MCF 10A (cell line): ENCODE measurements at places on chromosomes 4 and X. TPM values are rescaled to one million over a fixed set of nuclear protein-coding genes. Genes with fewer than 3 reads are reported as not detected.

Gene CTSO
- total RNA-seq: 2.3 and 5.2 TPM in 2 replicates

Gene AR
- total RNA-seq: not detected in 2 replicates

Gene GSX2
- not detected in 2 replicates for total RNA-seq

Gene OTC
- total RNA-seq: not detected in 2 replicates

Gene TLR1
- 1.9 and 2.2 TPM in 2 replicates for total RNA-seq

Gene C4orf50
- not detected in 2 replicates for total RNA-seq

Gene ETDB
- total RNA-seq: not detected in 2 replicates

Gene ABCD1
- total RNA-seq: 3.5 and 4.1 TPM in 2 replicates

Gene CD38
- total RNA-seq: not detected in 2 replicates

DNA sequence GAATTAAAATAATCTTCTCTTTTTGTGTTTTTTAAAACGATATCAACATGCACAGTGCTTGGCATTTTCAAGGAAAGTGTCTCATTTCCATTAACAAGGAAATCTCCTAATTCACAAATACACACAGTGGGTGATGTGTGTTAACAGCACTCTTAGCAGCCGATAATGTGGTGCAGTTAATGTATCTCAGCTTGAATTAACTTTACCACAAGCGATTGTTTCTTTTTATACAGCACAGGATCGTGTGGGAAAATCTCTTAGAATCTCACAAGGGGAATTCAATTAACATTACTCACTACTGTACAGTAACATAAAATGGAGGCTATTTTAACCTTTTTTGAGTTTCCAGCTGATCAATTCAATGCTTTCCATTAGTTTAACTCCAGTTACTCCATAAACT, 1841.9 kb downstream of the STIM2 start:
- H3K4me3 ChIP-seq: no peak overlapping the region
- no peaks in the 10 kb centered on the region for H3K36me3 ChIP-seq
- no peaks in the 10 kb centered on the region for H3K27me3 ChIP-seq

- no peaks in the 10 kb centered on the region for H3K27me3 ChIP-seq
- H3K4me1 ChIP-seq: no peaks in the 10 kb centered on the region
- H3K4me3 ChIP-seq: no peak overlapping the region
- no peak overlapping the region for H3K27ac ChIP-seq
Measured at GRCh38 chr4:118325431-118325830, 27.4 kb downstream of the PRSS12 start.

GRCh38 chr4:176889776-176890175, 97.1 kb upstream of the VEGFC start:
- DNase-seq: no peak
- no peaks in the 10 kb centered on the region for H3K36me3 ChIP-seq
- H3K4me3 ChIP-seq: no peak overlapping the region

GRCh38 chr4:137082061-137082460, 450.2 kb downstream of the PCDH18 start:
- H3K36me3 ChIP-seq: no peaks in the 10 kb centered on the region
- no peaks in the 10 kb centered on the region for H3K27me3 ChIP-seq
- H3K27ac ChIP-seq: no peak overlapping the region
- H3K4me3 ChIP-seq: no peak overlapping the region
- no peak for DNase-seq
- H3K4me1 ChIP-seq: no peaks in the 10 kb centered on the region

DNA sequence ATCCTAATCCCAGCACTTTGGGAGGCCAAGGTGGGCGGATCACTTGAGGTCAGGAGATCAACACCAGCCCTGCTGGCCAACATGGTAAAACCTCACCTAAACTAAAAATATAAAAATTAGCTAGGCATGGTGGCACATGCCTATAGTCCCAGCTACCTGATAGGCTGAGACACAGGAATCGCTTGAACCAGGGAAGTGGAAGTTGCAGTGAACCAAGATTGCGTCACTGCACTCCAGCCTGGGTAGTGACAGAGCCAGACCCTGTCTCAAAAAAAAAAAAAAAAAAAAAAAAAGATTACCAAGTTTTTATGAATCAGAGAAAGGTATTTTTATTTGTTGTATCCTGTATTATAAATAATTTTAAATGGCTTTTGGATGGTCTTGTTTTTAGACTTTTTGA, 15.1 kb downstream of the TRAPPC11 start:
- no peak overlapping the region for H3K27ac ChIP-seq
- H3K4me1 ChIP-seq: no peaks in the 10 kb centered on the region
- DNase-seq: no peak
- no peak overlapping the region for H3K4me3 ChIP-seq

DNA sequence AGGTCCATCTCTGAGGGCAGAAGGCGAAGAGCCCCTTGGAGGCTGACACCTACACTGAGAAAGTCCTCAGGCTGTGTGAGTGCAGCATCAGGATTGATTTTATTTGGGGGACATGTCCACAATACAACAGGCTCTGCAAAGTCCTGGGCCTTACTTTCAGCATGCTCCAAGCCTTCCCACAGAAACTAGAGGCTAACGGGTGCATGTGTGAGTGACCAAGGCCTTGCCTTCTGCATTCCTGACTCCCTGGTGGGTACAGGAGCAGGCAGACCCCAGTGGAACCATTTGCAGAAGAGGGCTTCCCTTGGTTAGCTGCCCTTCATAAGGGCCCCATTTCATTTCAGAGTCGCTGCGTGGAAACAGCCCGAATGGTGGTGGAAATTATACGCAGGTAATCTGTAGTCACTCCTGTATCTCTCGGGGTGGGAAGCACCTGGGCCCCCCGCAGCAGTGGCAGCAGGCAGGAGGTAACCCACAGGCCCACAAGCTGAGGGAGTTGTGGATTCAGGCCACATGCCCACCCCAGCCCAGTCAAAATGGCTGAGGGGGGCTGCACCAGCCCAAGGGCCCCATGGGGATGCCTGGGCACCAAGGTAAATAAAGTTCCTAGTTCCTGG, 37.7 kb downstream of the NSG1 start:
- DNase-seq: no peak
- H3K4me1 ChIP-seq: no peaks in the 10 kb centered on the region
- no peak overlapping the region for H3K4me3 ChIP-seq
- no peak overlapping the region for H3K27ac ChIP-seq
- peaks cover 25% of the 10 kb centered on the region for H3K36me3 ChIP-seq

GRCh38 chrX:44536198-44536597, 6.5 kb downstream of the FUNDC1 start:
- H3K27me3 ChIP-seq: peaks cover 38% of the 10 kb centered on the region
- H3K36me3 ChIP-seq: peaks cover 37% of the 10 kb centered on the region

DNA sequence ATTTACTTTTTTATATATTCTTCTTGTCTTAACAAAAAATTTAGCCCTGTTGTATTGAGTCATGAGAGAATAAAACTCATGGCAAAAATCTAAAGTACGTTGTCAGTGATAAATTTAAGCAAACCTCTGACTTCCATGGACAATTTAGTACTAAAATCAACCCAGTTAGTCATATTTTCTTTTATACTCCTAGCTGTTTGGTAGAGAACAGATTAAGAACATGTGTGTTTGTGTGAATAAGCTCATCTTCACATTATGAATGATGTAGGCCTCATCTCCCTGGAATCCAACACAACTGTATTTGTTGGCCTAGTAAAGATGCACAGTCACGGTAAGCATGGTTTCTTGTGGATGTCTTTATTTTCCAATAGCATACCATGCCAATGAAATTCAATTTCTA, 40.8 kb upstream of the FAM47B start:
- no peak overlapping the region for H3K4me3 ChIP-seq
- no peaks in the 10 kb centered on the region for H3K36me3 ChIP-seq
- no peaks in the 10 kb centered on the region for H3K4me1 ChIP-seq
- no peak for DNase-seq

- H3K4me3 ChIP-seq: no peak overlapping the region
- H3K27ac ChIP-seq: no peak overlapping the region
- H3K4me1 ChIP-seq: peaks cover 5% of the 10 kb centered on the region
- DNase-seq: no peak
- H3K36me3 ChIP-seq: no peaks in the 10 kb centered on the region
Measured at GRCh38 chr4:118981171-118981838, 92.7 kb downstream of the SYNPO2 start.

DNA sequence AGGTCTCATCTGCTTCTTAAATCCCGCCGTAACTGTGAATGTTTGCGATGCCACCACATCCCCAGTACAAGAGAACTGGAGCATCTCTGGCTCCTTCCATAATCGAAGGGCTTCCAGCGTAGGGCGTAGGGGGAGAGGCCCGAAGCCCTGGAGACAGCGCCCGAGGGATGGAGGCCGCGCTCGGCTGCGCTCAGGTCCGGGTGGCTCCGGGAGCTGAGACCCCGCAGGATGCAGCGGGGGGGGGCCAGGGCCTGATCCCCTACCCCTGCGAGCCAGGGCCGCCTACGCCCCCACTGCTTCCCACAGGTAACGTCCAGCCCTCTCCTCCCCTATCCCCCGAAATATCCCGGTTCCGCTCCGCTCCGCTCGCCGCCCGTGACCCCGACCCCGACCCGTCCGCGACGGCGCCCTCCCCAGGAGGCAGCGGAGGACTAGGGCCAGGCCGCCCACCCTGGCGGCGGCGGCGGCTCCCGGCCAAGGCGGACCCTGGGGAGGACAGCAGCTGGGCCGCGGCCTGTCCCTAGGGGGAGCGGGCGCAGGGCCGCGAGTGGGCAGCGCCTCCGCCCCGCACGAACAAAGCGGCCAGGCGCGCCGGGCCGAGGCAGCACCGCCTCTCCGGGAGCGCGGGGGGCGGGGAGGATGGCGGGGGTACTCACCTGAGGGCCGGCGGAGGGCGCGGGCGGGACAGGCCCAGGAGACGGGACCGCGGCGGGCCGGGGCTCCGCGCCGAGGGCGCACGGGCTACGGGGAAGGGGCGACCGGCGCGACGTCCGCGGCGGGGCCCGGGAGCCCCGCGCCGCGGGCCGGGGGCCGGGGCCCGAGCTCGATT, 723 bp downstream of the WDFY3 start:
- H3K36me3 ChIP-seq: peaks cover 23% of the 10 kb centered on the region
- DNase-seq: peak; percentile 39
- peaks cover 4% of the 10 kb centered on the region for H3K4me1 ChIP-seq
- H3K27ac ChIP-seq: peak overlapping the region; percentile 97
- peak overlapping the region; percentile 88 for H3K4me3 ChIP-seq

GRCh38 chr4:70752236-70752635, 30.5 kb downstream of the RUFY3 start:
- no peak overlapping the region for H3K27ac ChIP-seq
- H3K4me1 ChIP-seq: peaks cover 12% of the 10 kb centered on the region
- no peaks in the 10 kb centered on the region for H3K36me3 ChIP-seq
- no peaks in the 10 kb centered on the region for H3K27me3 ChIP-seq

- H3K4me1 ChIP-seq: peaks cover 35% of the 10 kb centered on the region
- H3K36me3 ChIP-seq: peaks cover 23% of the 10 kb centered on the region
- DNase-seq: peak; percentile 37
Measured at GRCh38 chr4:15682242-15683142, 865 bp downstream of the FAM200B start.

GRCh38 chrX:66021765-66022631, 17.9 kb downstream of the VSIG4 start:
- no peak for DNase-seq
- H3K27ac ChIP-seq: no peak overlapping the region
- no peaks in the 10 kb centered on the region for H3K27me3 ChIP-seq
- no peak overlapping the region for H3K4me3 ChIP-seq

DNA sequence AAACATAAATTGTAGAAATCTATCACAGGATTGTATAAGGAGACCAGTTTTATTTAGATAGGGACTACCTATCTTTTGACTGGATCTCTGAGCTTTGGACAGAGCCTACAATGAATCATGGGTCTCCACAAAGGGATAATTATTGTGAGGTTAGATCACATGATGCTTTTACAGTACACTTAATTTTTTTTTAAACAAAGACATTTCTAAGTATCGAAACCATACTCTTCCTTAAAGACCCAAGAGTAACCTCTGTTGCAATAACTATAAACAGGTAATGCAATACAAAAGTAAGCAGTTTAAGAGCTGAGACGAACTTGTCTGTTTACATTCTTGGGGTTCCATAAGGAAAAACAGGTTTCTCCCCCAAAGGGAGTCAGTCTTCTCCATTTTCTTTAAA, 64.3 kb upstream of the GABRE start:
- DNase-seq: no peak
- H3K27ac ChIP-seq: no peak overlapping the region
- no peaks in the 10 kb centered on the region for H3K27me3 ChIP-seq
- H3K36me3 ChIP-seq: no peaks in the 10 kb centered on the region

DNA sequence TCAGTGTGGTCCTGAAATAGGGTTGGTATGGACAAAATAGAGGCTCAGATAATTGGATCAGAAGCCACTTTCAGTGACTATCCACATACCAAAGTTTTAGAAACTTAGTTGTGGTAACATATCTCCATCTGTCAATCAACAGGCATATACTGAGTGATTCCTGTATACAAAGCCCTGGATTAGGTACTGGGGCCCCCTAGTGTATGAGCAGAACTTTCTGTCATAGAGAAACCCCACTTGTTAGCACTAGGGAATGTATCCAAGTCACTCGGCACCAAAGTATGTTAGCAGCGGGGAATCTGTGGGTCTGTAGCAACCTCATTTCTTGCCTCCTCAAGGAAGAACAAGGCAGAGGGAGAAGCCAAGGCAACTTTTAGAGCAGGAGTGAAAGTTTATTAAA, 50.7 kb downstream of the MAP7D3 start:
- peaks cover 73% of the 10 kb centered on the region for H3K27me3 ChIP-seq
- no peaks in the 10 kb centered on the region for H3K36me3 ChIP-seq

GRCh38 chrX:17939724-17940123, 78.6 kb upstream of the RAI2 start:
- H3K4me1 ChIP-seq: no peaks in the 10 kb centered on the region
- H3K4me3 ChIP-seq: no peak overlapping the region
- H3K27me3 ChIP-seq: no peaks in the 10 kb centered on the region

DNA sequence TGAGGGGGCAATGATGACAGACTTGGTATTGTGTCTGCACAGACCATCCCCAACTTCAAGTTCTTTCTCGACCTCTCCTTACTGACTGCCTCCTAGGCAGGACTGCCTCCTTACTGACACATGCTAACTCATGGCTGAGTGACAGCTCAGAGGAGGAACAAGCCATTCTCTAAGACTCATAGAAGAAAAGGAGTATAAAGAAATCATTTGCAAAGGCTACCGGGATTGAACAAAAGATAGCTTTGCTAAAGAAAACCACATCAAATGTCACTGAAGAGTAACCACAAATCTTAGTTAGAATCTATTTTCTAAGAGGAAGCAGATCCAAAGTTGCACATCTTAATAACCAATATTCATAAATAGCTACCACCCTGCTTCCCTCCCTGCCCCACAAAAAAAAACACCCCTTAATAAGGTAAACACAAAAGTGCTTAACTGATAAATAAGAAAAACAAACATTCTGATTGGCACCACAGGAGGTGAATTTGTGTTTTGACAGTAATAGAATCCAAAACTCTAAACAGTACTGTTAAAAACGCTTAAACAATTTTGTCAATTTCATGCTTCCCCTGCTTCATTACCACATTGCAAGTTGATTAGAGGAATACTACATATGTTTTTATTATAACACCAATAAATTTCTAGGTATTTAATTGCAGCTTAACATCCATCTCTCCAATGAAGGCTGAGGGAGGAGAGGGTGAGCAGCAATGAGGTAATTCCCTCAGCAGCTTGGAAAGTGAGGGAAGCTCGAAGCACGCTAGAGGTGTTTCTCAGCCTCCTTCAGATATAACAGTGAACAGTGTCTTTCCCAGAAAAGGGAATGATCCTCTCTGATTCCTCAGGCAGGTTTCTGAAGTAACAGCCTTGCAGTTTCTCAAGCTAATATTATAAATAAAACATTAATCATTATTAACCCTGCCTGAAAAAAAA, 160.0 kb downstream of the HNRNPD start:
- no peaks in the 10 kb centered on the region for H3K36me3 ChIP-seq
- no peak overlapping the region for H3K4me3 ChIP-seq
- no peak overlapping the region for H3K27ac ChIP-seq
- H3K4me1 ChIP-seq: no peaks in the 10 kb centered on the region
